ENCODE measurements at places on chromosomes 3 and 15.

DNA sequence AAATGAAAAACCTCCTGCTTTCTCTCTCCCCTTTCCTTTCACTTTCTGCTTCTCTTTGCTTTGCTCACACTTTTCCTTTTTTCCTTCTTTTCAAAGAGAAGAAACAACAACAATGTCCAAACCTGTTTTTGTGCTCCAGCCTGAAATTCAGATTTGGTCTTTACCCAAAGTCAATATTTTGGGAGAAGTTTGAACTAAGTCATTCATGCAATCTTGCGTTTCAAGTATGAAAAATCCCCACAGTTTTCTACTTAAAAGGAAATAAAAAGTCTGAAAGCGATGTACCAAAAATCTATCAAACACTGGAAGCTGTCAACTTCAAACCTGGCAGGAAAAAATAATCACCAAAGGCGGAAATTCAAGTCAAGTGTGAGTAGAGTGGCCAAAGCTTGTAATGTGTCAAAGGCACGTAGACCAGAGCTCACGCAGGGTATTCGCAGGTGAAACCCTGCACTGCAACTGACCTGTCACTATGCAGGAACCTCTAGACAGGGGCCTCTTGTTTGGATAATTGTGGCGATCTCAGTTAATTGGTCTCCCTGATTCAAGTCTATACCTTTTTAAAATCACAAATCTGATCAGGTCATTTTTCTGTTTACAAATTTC, 118.8 kb upstream of the GALNT15 start:
- no peak for DNase-seq

- DNase-seq, result no peak
Observed at GRCh38 chr3:31262201-31262600, 270.5 kb upstream of the STT3B start.

- no peak for DNase-seq
Observed at GRCh38 chr3:30747771-30748281, 141.4 kb downstream of the TGFBR2 start.

GRCh38 chr3:197511130-197511529, 44.6 kb downstream of the BDH1 start:
- no peak for DNase-seq

- DNase-seq, result no peak
Observed at GRCh38 chr3:11734-12133, 184.8 kb upstream of the CHL1 start.

DNA sequence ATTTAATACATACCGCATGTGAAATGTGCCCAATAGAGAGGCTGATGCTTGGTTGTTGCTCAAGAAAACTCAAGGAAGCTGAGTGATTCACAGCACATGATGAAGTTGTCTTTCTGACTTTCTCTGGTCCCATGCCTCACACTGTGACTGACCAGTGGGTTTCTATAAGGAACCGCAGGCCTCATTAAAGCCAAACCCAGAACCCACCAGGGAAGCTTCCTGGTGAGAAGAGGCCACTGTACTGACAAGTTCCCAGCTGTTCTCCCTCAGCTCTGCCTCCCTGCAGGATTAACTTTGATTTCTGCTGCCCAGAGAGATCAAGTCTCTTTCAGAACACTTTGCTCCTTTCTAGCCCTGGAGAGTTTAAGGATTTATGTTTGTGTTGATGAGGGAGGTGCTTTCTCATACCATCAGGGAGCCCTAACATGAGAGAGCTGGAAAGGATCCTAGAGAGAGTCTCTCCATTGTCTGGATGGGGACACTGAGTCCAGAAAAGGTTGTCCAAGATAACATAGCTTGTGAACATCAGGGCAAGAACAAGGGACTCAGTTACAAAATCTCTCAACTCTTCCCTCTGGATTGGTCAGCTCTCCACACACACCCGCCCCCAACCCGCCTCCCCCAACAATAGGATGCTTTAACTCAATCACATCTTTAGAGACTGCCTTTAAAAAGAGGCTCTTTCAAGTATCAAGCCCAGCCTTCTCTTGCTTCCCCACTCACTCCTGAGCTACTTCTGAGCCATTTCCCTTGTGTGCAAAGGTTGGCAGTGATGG, 303.2 kb upstream of the TLE3 start:
- DNase-seq, result no peak

- DNase-seq, result no peak
Observed at GRCh38 chr3:43206632-43207031, 79.7 kb upstream of the SNRK start.

GRCh38 chr3:59817511-59817910, 767.7 kb upstream of the CFAP20DC start:
- no peak for DNase-seq

DNA sequence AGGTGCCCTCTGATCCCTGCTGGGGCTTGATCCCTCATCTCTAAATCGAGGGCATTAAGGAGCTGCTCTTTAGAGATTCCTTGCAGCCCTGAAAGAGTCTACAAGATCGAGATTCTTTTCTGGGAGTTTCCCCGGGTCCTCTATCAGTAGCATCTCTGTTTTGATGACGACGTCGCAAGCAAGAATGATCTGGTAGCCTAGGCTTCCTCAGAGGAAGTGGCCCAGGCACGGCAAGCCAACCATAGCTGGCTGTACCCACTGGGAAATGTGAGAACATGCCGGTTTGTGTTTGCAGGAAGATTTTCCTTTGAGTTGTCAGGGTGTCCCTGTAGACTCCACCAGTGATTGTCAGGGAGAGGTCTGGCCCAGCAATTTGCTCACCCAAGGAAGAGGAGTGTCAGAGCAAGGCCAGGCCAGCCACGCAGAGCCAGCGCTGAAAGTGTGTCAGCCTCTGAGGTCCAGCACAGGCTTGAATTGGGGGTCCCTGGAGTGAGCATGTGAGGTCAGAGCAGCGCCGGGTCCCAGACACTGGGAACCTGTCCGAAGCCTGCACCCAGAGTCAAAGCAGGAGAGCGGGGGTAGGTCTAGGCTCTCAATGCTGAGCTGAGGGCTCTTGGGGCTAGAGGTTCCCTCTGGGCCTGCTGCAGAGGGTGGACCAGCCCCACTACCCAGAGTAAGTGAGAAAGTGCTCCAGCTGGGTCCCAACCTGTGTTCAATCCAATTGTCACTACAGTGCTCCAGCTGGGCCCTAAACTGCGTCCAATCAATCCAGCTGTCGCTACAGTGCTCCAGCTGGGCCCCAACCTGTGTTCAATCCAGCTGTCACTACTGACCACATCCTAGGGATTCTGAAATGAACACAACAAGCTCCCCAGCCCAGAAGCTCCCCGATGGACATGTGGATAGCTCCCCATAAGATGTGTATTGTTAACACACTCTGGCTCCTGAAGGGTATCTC, 95.7 kb downstream of the CHDH start:
- DNase-seq, result no peak
